Activated CD4-positive, alpha-beta T cell treated with anti-CD3 and anti-CD28 coated beads for 24 hours (primary cell): ENCODE measurements at places on chromosomes 6 and 20.

- DNase-seq = no peak
These were observed 876.1 kb upstream of the ADGRB3 start for GRCh38 chr6:67759001-67759400.

GRCh38 chr6:69820018-69820417 is 23.2 kb upstream of the LMBRD1 start:
- no peak for DNase-seq

GRCh38 chr6:135002974-135003703 is 51.5 kb downstream of the HBS1L start:
- DNase-seq = no peak

GRCh38 chr6:106087548-106088325 is 1.6 kb downstream of the PRDM1 start:
- no peak for DNase-seq

GRCh38 chr6:53175027-53175426 is 26.4 kb upstream of the GCM1 start:
- DNase-seq = no peak

DNA sequence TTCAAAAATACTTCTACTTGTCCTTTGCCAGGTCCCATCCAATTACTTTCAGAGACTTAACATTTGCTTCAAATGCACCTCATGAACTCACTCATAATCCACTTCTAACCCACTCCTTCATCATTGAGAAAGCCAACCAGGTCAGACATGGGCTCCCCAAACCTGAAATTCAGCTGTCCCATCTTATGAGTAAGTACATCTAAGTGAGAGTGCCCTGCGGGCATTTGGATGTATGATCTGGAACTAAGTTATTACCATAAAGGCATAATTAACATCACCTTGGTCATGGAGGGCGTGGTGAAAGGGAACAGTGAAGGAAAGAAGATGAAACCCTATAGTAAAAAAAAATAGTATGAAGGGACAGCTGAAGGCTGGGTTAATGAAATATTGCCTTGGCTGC is 896.8 kb downstream of the C6orf118 start:
- no peak for DNase-seq

- DNase-seq = no peak
These were observed 19.4 kb downstream of the COL11A2 start for GRCh38 chr6:33172688-33173534.

- DNase-seq = no peak
These were observed 6.7 kb upstream of the KHDC1L start for GRCh38 chr6:73231986-73232391.
